ENCODE measurements at places on chromosomes 11 and 22.

DNA sequence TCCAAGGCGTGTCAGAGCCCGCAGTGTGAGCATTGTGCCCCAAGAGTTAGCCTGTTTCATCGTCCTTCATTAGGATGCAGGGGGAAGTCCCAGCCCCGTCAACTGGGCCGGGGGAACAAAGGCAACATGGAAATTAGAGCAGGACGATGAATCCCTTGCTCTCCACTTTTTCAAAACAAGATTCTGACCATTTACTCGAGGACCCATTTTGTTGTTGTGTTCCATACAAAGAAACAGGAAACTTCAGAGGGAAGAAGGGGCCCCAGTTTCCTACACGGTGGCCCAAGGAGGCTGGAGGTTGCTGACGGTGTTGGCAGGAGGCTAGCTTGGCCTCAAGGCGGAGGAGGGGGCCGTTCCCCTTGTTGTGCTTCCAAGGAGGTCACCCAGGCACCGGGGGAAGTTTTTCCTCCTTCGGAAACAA is 44.0 kb upstream of the SLC1A2 start:
- DNase-seq: no peak

DNA sequence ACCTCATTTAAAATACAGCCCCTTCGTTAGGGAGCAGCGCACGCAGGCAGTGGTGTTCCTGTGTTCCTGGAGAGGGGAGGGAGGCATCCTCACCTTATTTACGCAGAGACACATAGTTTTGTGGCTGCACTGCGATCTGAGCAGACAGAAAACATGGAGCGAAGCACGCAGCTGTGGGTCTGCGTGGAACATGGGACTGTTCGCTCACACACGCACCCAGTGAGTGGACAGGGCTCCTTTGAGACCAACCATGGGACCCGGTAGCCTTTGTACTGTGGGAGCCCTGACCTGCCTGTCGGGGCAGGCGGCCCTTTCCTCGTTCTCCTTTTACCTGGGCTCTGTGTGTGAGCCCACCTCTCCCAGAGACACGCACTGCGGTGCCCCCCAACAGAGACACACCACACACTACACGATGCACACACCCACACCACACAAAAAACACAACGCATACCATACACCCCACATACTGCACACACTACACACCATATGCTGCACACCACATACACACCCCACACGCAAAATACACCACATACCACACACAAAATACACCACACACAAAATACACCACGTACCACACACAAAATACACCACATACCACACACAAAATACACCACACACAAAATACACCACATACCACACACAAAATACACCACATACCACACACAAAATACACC is 1245.7 kb downstream of the BRD1 start:
- no peak for DNase-seq

DNA sequence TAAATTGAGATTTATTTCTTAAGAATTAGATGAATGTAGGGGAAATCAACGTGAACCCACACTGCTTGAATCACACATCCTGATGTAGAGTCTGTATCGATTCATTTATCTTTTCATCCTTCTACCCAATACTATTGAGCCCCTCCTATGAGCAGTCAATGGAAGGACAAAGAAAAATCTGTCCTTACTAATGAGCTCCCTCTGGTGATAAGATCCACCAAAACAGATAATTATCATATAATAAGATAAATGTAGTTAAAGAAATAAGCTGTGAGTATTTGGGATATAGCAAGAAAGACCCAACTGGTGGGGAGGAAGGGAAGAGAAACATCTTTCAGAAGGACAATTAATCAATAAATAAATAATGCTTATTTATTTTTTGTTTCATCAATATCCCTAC is 385.1 kb upstream of the CCDC90B start:
- DNase-seq: no peak

DNA sequence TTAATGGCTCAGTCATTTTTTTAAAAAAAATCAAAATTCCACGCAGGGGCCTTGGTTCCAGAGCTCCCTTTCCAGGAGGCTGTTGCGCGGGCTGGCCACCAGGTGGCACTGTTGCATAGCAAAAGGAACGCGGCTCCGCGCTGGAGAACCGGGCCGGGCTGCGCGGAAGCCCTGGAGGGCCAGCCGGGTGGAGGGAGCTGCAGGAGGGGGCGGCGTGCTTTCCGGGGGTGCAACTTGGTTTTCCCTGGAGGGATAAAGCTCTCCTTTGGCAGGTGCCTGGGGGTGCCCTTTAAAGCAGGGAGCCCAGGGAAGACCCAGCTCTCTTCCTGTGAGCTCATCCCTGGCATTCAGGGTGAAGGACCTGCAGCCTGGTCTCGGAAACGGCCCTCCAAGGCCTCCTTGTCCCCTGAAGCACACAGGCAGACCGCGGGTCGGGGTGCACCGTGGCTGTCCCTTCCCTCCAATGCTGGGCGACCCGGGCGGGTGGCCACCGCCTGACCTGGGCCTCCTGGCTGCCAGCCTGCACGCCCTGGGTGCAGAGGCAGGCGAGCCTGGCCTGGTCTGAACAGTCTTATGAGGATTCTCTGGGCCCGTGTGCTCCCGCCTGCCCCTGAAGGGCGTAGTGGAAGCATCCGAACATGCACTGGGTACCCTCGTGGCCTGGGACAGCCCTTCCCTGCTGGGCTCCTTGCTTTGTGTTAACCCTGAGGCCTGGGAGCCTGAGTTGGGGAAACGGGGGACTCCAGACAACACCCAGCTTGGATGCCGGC is 23.4 kb downstream of the KRTAP5-5 start:
- peak; percentile 79 for DNase-seq

- no peak for DNase-seq
Observed at GRCh38 chr11:123700772-123701171, 40.7 kb downstream of the ZNF202 start.

DNA sequence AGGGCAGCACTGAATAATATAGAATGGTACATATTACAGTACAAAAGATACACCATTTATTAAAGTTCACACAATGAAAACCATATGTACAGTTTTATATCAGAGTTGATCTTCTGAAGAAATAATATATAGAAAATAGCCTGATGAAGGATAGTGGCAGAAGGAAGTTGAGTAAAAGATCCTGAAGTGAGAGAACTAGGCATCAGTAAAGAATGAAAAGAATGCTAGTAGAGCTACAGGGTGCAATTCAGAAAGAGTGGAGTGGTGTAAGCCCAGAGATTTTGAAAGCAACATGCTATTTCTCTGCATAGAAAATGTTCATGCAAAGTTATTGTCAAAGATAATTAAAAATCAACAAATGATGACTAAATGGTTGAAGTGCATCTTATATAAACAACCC is 1552.7 kb upstream of the TENM4 start:
- no peak for DNase-seq

- DNase-seq: no peak
Observed at GRCh38 chr11:72975778-72976521, 161.7 kb downstream of the ATG16L2 start.

- DNase-seq: no peak
Observed at GRCh38 chr11:72493426-72494108, 59.2 kb upstream of the CLPB start.

DNA sequence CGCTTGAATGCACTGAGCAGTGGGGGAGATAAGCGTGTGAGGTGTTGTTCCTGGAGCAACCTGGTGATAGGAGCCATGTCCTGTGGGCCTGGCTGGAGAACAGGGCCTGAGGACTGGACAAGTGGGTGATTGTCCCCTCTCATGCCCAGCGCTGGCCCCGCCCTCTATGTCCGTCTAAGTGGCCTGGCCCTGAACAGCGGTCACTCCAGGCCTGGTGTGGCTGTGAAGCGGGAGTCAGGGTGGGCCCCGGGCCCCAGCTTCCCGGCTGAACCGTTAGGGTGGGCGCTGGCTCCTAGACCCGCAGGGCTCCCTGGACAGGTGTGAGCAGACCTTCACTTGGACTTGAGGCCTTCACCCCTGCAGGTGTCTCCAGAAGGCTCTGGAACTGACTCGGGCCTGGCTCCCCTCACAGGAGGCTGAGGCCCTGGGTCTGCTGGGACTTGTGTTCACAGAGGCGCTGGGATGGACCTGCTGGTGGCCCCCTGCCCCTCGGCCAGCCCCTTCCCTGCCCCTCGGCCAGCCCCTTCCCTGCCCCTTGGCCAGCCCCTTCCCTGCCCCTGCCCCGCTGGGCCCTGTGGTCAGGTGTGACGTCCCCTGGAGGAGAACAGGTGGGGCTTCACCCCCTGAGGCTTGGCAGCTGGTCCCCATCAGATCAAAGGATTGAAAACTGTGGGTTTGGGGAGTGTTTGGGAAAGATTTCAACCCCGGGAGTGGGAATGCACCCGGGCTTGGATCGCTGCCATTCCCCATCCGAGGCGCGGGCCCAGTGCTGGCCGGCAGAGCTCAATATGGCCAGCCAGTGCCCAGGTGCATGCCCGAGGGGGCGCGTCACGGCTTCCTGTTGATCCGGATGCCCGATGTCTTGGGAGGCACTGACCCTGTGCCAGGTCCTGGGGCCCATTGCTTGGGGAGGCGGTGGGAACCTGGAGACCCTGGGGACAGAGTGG is 3.2 kb upstream of the MUC6 start:
- peak; percentile 60 for DNase-seq

DNA sequence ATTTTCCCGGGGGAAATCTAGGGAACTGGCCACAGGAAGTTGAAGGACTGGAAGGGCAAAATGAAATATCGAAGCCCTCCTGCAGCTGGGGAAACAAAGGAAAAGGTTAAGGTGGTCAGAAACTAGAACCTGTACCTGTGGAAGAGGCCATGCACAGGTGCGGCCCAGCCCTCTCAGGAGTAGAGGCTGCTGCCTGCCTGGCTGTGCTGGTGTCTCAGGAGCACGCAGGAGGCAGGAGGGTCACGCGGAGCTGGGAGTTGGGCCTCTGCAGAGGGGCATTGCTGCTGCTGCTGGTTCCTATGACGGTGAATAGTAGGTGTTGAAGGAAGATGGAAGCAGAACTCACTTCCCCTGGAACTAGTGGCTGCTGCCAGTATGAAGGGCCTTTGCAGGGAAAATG is 425.7 kb downstream of the NTM start:
- DNase-seq: no peak

GRCh38 chr11:130076778-130077481 is 7.2 kb downstream of the APLP2 start:
- no peak for DNase-seq
